ENCODE measurements at places on chromosomes 2 and 18.

DNA sequence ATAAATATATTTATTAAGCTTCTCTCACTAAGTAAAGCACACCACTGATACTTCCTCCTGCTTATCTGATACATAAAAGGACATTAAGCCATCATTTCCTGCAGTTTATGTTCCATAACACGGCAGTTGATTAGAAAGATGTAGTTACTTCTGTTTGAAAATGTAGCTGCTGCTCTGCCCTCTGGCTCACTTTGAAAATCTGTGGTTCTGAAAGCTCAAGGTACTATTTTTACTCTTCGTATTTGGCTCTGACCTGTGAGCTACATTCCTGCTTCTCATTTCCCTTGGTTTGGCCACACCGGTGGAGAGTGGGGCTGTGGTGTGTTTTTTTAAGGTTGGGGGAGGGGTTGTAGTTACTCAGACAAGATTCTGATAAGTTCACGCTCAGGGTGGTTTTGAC lies 12.8 kb upstream of the TTN start:
- no peak for DNase-seq

DNA sequence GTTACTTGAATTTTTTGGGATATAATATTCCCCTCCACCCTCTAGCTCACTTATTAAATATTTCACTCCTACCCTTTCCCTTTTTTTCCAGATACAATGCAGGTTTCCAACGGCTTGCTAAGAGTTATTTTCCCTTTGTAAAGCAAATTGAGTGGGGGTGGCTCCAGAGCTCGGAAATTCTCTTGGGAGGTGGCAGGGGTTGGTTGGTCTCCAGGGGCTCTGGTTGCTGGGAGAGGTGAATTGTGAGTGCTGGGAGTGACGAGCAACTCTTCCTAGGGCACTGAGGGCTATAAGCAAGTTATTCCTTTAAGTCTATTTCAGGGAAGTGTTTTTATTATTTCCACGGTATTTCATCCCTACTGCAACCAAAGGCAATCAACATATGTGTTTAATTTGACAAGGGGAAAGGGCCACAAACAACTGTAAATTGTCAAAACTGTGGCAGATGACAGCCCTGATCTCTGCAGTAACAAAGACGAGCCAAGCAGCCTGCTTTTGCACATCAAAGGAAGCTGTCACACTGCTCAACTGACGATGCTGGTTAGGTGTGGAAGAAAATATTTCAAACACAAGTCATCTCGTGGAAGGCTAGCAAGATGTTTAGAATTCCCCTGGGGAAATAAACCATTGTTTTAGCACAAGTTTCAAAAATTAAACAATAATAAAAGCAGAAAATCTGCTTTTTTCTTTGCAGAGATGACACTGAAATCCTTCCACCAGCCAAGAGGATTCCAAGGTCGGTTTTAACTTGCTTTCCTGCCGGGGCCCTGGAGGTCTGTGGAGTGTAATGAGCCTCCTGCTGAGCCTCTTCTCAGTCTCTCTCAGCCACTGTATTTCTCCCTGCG lies 34.8 kb upstream of the ASXL2 start:
- no peak for DNase-seq

- peak; percentile 60 for DNase-seq
These were observed 95.1 kb downstream of the ZFP36L2 start for GRCh38 chr2:43131051-43131889.

- no peak for DNase-seq
These were observed 1116.4 kb downstream of the SOCS6 start for GRCh38 chr18:71405169-71405809.

DNA sequence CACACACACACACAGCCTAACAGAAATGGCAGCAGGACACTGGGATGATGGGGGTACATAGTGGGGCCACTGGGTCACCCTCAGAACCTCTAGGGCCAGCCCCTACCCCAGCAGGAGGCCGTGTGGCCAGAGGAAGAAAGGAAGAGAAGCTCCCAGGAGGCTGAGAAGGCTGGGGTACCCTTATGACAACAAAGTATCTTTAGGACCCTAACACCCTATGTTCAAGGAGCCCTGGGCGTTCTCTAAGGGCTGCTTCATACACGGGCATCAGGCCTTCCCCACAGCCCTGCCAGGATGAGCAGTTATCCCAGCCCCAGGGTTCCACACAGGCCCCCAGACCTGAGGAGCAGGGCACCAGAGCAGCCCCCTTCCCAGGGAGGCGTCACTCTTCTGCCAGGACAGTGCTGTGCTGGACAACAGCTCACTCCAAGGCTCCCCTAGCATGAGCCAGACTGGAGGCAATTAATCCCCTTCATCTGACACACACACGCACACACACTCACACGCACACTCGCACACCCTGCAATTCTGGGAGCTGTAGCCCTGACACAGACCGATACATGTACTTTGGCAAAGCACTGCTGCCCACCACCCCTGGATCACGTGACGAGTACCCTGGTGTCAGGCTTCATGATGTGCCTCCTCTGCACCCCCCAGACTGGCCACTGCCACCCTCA lies 163.6 kb downstream of the TNS1 start:
- DNase-seq: no peak

- no peak for DNase-seq
These were observed 53.5 kb upstream of the DAPL1 start for GRCh38 chr2:158741625-158742024.

DNA sequence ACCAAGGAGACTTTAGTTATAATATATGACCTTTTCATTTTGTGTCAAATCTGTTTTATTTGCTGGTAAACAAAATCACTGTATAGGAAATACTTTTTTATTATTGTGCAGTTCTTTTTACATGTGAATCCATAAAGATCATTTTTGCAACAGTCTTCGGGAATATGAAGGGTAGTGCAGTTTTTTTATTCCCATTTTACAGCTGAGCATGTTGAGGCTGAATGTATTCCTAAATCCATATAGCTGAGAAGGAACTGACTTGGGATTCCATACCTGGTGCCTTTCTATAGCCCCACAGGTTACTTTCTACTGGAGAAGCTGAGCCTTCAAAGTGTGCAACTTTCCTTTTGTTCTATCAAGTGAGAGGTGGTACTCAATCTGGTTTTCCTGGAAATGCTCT lies 29.6 kb downstream of the RHOB start:
- DNase-seq: no peak

DNA sequence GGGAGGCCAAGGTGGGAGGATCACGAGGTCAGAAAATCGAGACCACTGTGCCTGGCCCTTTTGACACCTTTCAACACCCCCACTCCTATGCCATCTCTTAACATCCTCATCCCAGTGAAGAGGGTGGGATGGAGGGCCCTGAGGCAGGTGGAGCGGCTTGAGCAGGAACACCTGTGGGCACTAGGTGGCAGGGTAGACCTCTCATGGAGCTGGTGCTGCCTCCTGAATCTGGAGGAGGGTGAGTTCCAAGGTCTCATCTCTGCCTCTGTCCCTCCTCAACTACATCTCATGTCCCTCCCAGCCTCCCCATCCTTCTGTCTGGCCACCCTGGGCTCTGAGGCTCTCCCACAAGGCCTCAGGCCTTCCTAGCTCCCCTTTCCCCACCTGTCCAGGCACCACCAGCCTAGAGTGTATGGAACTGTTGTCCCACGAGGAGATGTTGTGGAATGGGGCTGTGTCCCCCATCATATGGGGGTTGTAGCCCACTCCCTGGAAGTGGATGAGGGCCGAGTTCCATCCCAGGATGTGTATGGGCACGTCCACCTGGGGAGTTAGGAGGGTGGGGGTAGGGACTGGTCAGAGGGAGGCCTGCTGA lies 17.0 kb upstream of the CRYBA2 start:
- peak; percentile 57 for DNase-seq

GRCh38 chr2:149732001-149732685 lies 144.6 kb upstream of the MMADHC start:
- peak; percentile 80 for DNase-seq

DNA sequence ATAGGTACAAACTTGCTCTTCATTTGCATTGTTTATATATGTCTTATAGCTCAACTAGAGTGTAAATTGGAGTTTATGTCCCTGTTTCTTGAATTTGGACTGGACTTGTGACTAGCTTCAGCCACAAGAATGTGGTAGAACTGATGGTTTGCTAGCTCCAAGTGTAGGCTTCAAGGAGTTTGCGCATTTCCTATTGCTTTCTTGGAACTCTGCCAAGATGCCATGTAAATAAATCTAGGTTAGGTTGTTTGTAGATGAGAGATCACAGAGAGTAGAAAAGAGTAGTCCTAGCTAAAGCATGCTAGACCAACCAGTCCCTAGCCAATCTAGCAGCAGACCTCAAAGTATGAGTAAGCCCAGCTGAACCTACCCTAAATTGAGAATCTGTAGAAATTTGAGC lies 183.0 kb upstream of the CYP26B1 start:
- no peak for DNase-seq
